Ascending aorta (tissue), 2 donors: ENCODE measurements at places on chromosomes 1 and 21. TPM values are rescaled to one million over a fixed set of nuclear protein-coding genes. Genes with fewer than 3 reads are reported as not detected.

Gene SH2D2A
- total RNA-seq = not detected

DNA sequence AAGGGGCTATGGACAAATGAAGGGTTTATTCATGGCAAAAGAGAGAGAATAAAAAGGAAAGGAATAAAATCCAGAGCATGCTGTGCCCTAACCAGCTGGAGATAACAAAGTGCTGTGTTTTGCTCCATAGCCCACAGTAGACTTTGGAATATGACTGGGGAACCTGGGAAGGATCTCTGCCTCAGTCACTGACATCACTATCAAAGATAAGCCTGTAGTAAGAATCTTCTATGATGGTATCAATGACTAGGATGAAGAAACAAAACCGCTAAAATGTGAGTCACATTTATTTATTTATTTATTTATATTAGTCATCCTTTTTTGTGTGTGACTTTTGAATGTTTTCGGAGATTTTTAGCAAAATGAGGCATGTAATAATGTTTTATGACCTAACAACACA lies 56.3 kb downstream of the NVL start:
- DNase-seq = no peak

- DNase-seq = no peak
Measured at GRCh38 chr1:6998267-6998666, 213.0 kb downstream of the CAMTA1 start.

Gene VWA5B1
- total RNA-seq = not detected

- no peak for DNase-seq
Measured at GRCh38 chr1:72547412-72547811, 265.1 kb upstream of the NEGR1 start.

GRCh38 chr1:109142260-109142659 lies 28.3 kb downstream of the ELAPOR1 start:
- DNase-seq = no peak

Gene C4BPA
- not detected for total RNA-seq

Gene OR2AK2
- total RNA-seq = not detected

- DNase-seq = no peak
Measured at GRCh38 chr1:19772053-19772452, 27.7 kb downstream of the TMCO4 start.

DNA sequence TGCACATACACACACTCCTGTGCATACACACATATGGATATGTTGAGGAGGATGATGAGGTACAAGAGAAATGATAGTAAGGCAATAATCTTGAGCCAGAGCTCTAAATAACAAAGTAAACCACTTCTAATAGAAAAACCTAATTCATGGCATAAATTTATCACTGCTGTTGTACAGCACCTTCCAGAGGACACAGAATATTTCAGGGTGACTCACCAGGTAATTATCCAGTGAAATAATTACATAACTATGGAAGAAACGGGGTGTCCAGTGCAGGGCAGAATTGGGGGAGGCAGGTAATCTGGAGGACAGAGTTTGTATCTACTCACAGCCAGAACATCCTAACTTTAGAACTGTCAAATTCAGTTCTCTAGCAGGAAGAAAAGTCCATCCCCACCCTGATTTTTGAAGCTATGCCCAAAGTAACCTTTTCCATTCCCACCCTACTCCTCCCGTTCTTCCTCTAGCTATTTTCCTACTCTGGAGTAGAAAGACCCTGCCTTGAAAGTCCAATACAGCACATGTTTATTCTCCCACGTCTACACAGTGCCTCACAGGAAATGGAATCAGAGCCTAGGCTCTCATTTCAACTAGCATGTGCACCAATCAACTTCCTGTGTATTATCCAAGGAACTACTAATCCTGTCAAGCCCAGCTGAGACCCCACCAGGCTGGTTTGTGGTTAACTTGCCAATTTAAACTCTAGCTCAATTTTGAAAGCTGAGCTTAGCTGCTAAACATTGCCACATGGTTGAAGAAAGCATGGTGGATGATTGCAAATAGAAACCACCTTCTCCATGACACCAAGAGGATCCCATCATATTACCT lies 96.6 kb downstream of the PTPN14 start:
- no peak for DNase-seq

DNA sequence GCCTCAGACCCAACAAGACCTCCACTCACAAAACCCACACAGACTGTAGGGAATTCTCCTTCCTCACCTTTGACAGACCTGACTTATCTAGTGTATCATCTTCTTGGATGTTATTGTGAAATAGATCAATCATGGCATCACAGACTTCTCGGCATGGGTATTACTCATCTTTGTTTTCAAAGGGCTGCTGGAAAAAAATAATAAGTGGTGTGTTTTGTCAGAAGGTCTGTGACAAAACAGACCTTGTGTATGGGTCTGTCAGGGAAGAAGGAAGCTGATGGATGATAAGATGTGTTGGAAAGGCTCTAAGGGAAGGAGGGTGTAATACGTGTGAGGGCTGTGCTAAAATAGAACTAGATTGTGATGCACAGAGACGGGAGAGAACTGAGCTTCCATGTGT lies 13.9 kb upstream of the S100A7 start:
- no peak for DNase-seq

DNA sequence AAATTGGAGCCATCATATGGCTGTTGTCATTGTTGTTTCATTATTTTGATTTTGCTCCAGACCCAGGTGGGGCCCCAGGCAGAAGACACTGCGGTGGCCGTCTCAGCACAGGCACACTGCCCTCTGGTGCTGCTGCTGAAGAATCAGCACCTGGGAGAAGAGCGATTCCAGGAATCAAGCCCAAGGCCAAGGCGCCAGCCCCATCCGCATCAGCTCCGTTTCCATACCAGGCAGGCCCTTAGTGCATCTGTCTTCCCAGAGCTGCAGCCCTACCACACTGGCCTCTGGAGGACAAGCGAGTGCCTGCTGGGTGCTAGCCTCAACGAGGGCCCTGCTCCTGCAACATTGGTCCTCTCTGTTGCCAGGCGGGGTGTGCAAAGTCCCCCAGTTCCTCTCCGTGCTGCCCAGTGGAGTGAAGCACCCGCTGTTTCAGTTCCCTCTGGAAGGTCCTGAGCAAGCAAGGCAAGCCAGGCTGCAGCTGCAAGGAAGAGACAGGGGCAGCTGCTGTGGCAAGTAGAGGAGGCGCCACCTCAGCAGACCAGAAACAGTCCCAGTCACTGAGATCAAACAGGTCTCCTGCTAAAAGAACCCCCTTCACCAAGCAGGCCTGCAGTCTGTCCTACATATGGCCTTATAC lies 5.2 kb downstream of the GRIK3 start:
- DNase-seq = no peak

Gene SYT2
- not detected for total RNA-seq

GRCh38 chr21:44333509-44334328 lies 5.5 kb downstream of the CFAP410 start:
- DNase-seq = no peak

DNA sequence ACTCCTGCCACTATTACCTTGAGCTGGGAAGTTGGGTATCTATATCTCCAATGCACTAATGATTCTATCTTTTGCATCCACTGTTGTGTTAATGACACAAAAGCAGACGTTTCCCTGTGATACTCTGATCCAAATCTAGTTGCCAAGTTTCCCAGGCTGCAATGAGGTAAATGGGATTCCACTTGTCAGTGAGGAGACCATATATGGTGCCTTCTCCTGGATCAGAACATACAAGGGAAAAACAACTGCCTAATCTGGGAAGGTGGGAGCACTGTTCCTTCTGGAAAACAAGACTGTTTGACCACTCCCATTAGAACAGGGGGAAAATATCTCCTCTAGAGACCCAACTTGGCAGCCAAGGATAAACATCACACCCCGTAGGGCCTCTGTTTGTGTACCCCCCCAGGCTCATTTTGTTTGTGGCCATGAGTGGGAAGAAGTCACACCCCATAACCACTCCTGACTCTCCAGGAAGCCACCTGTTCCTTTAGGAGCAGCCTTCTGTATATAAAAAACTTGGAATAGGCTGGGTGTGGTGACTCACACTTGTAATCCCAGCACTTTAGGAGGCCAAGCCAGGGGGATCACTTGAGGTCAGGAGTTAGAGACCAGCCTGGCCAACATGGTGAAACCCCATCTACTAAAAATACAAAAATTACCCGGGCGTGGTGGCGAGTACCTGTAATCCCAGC lies 28.5 kb upstream of the SLC6A9 start:
- DNase-seq = no peak

DNA sequence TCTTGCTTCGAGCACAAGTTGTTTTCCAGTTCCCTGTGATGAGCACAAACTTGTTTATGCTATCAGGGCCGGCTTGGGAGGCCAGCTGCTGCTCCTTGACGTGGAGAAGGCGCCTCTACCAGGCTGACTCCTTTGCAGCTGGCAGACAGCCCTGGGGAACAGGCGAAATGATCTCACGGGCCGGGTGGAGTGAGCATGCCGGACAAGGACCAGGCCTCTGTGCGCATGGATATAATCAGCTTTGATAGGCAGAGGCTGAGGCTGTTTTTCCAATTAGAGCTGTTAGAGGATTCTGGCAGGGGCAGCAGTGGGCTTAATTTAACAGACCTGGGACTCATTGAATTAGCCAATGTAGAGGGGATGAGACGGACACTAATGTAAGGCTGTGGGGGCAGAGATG lies 38.9 kb downstream of the FAM163A start:
- DNase-seq = no peak

GRCh38 chr1:246647113-246647512 lies 77.1 kb upstream of the SCCPDH start:
- no peak for DNase-seq
